HT-29 (cell line): ENCODE measurements at places on chromosomes 4 and X.

GRCh38 chrX:40147971-40148370 is 50.2 kb upstream of the BCOR start:
- no peak for DNase-seq

GRCh38 chrX:5683996-5684395 is 544.7 kb downstream of the NLGN4X start:
- DNase-seq: no peak

- DNase-seq: no peak
These were observed 62.4 kb downstream of the TMEM165 start for GRCh38 chr4:55458164-55458563.

GRCh38 chr4:3715855-3716630 is 50.1 kb upstream of the ADRA2C start:
- no peak for DNase-seq

DNA sequence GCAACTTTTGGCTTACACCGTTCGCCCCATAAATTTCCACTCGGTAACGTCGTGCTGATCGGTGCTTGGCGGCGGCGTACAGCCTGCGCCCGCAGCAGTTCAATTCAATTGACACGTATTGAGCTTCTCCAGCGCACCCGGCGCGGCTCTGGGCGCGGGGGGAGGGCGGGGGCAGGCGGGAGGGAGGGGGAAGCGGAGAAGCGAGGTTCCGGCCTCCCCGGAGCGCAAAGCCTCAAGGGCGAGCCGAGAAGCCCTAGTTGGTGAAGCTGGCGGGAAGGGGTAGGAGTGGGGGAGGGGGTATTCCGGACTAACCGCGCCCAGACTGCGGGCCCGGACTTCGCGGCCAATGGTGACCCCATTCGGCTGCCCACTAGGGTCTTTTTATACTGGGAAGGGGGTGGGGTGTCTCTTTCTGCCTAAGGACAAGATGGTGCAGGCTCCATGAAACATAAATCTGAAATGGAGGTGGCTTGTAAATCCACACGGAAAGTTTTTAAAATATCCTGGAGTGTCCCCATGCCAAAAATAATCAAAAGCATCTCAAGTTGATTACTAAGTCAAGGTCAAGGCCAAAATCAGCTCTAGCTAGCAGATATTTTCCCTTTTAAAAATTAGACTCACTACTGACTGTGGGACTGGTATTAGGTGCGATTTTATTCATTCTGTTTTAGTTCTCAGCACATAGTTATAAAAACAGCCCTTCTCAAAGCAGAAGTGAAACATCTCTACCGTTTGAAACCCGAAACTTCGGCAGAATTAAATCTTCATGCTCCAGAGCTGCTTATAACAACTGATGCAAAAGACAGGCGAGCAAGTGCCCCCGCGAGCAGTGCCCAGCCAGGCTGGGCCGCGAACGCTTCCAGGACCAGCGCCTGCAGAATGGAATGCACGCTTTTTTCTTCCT is 1.5 kb upstream of the BCOR start:
- DNase-seq: peak; percentile 28

GRCh38 chr4:1271686-1272085 is 18.0 kb upstream of the MAEA start:
- no peak for DNase-seq

DNA sequence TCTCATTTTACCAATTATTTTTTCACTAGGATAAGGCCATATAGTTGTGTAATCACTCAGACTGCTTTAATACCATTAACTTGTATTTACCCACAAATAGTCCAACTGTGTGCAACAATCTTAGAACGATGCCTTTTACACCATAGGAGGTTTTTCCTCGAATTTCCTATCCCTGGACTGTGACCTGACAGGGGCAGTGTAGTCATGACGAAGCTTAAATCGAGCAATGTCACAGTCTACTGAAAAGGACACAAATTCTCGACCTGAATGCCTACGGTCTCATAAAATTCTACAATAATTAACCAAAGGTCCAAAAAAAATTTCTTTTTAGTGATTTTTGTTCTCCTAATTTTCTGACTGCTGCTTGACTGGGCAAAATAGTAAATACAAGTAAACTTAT is 208.9 kb downstream of the ADAMTS3 start:
- no peak for DNase-seq

- peak; percentile 75 for DNase-seq
These were observed 6.9 kb downstream of the PJA1 start for GRCh38 chrX:69158166-69158980.

GRCh38 chrX:2962381-2962780 is 33.2 kb upstream of the ARSD start:
- DNase-seq: no peak

DNA sequence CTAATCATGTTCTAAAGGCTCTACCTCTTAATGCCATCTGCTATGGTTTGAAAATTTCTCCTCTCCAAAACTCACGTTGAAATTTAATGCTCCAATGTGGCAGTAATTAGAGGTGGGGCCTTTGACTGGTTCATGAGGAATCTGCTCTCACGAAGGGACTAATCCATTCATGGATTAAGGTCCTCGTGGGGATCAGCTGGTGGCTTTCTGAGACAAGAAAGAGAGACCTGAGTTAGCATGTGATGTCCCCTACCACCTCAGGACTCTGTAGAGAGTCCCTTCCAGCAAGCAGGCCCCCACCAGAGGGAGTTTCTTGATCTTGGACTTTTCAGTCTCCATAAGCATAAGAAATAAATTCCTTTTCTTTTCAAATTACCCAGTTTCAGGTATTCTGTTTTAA is 65.3 kb downstream of the WDFY3 start:
- no peak for DNase-seq

DNA sequence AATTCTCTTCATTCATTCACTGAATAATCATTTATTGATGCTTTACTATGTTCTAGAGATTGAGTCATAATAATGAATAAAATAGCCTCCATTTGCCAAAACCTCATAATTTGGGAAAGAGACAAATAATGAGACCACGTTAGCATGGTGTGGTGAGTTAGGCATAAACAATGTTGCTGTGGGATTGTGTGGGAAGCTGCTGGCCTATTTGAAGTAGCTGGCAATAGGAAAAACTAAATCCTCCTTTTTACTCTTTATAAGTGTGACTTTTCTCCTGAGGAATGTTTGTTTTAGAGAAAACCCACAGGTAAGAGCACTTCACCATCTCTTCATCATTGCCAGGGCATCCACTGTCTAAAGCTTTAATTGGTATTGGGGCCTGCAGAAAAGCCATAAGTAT is 95.3 kb downstream of the AREG start:
- no peak for DNase-seq

- peak; percentile 3 for DNase-seq
These were observed 111.8 kb downstream of the TMEM144 start for GRCh38 chr4:158322109-158322508.

GRCh38 chr4:148565801-148566200 is 123.6 kb upstream of the NR3C2 start:
- no peak for DNase-seq

DNA sequence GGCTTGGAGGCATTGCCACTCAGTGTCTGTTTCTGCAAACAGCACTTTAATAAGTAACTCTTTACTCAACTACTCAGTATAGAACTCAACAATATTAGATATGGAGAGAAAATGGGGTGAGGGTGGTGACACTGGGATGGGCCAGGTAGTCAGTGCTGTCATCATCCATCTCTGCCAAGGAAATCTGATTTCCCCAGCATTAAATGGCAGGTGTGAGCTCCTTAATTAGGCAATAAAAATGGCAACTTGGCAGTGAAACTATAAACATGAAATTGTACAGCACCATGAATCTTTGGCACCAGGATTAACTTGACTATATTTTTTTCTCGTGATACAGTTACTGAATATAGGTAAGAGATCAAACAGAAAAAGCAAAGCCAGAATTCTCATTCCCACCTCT is 146.2 kb downstream of the GLRA2 start:
- no peak for DNase-seq

- no peak for DNase-seq
These were observed 118.2 kb upstream of the IQCM start for GRCh38 chr4:149933883-149934282.

- DNase-seq: peak; percentile 77
These were observed at the start of gene SETD7 for GRCh38 chr4:139556071-139556723. SETD7 (minus strand) TSS chr4:139556219; CDS start chr4:139556137, 82 bp downstream.
